ENCODE measurements at places on chromosomes 5 and 9.

DNA sequence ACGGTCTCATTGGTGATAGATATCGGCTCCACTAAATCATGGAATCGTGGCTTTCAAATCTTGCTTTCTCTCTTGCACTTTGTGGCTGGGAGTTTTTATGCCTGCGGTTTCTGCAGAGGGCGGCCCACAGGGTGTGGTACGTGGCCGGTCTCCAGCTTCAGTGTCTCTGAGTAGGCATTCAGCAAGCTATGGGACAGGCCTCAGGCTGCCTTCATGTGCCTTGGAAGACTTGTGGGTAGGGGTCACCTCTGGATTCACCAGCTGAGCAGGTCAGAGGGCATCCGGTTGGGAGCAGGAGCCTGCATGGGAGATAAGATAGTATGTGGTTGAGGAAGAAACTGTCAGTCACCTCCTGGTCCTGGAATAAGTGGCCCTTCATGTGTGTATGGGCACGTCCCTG, 47.7 kb downstream of the AMBP start:
- DNase-seq = no peak

DNA sequence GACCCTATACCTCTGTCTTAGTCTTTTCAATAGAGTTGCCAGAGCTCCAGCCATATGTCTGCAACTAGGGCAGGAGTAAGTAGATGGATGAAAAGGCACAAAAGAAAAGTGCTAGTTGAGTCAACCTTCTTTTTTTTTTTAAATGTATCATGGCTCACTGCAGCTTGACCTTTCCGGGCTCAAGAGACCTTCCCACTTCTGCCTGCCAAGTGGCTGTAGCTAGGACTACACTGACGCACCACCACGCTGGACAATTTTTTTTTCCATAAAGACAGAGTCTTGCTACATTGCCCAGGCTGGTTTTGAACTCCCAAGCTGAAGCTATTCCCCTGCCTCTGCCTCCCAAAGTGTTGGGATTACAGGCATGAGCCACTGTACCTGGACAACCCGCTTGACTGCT, 27.3 kb downstream of the FOXE1 start:
- no peak for DNase-seq

GRCh38 chr5:176743136-176743861, 67.1 kb upstream of the UNC5A start:
- peak; percentile 49 for DNase-seq

- peak; percentile 77 for DNase-seq
Measured at GRCh38 chr5:95822542-95823181, at the start of gene GLRX. Gene GLRX (minus strand): TSS chr5:95822726. CDS start chr5:95822662, 64 bp downstream.

GRCh38 chr9:126317513-126317912, 9.1 kb upstream of the MVB12B start:
- DNase-seq = no peak

DNA sequence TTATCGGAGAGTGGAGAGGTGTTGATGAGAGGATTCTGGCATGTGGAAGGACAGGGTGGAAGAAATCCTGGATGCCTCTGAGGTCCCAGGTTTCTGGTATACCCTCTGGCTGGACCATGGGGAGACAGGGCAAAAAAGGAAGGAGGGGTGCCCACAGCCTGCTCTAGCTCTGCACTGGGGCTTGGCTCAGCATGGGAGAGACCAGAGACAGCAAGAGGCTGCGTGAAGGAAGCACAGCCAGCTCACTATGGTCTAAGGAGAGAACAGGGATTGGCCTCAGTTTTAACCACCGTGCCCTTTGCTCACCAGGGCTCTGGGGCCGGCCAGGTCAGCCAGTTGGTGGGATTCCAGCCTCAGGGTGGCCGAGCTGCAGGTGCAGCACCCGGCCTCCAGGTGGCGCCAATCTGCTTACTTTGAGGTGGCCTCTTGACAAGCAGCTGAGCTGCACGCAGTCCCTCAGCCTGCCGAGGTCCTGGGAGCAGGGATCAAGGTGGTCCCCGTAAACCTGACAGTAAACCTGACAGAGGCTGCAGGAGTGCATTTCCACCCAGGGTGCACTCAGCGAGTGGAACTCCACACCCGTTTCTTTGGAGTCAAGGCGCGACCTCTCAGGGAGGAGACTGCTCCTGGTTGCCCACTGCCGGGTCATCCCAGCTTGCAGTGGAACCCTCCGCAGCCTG, 25.0 kb upstream of the SPTLC1 start:
- peak; percentile 75 for DNase-seq

GRCh38 chr9:15972760-15973159, 419.9 kb downstream of the CCDC171 start:
- no peak for DNase-seq

DNA sequence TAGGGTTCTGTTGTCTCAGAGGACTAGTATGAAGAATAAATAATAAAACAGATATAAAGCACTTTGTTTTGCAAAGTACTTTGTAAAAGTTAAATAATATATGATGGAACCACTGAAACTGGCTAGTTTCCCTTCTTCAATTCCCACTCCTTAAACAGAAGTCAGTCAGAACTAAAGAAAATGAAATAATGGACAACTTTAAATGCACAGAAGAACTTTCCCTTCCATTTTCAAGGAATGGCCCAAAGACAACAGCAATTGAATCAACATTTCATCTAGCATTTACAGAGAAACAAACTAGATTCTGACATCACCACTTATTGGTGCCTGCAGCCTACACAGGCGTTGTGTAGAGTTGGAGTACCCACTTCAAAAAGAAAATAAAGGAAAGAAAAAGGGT, 16.2 kb downstream of the DIAPH1 start:
- no peak for DNase-seq

GRCh38 chr9:13939134-13939533, 374.8 kb downstream of the NFIB start:
- no peak for DNase-seq

GRCh38 chr5:56052735-56053134, 58.0 kb upstream of the IL6ST start:
- DNase-seq = no peak

- no peak for DNase-seq
Measured at GRCh38 chr5:320524-321229, 837 bp upstream of the AHRR start.

- DNase-seq = no peak
Measured at GRCh38 chr5:102528600-102528999, 29.8 kb upstream of the SLCO6A1 start.

DNA sequence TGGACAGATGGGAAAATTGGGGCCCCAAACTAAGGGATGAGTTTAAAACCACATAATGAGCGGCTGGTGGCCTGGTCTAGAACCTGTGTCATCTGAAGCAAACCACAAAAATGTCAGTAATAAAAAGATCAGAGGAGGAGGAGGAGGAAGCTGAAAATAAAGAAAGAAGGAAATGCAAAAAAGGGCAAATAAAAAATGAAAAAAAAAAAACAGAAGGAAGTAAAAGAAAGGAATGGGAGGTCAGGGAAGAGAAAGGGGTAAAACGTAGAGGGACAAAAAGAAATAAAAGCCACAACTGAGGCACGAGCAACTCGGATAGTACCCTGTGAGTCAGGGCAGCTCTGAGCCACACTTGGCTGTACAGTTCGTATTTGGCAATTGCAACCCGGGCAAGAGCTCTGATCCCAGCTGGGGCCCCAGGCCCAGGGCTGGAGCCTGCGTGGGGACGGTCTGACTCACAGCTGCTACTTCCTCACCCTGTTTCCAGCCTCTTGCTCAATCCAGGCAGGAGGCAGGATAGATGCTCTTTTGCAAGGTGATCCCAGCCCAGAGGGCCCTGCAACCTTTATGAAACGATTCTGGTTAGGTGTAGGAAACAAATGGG, 137.9 kb upstream of the TRIM32 start:
- no peak for DNase-seq

GRCh38 chr9:76321195-76321828, 72.9 kb downstream of the RFK start:
- no peak for DNase-seq

GRCh38 chr9:6417186-6417585, 4.2 kb downstream of the UHRF2 start:
- DNase-seq = peak; percentile 20

- DNase-seq = no peak
Measured at GRCh38 chr5:128681764-128682592, 143.9 kb upstream of the FBN2 start.

GRCh38 chr5:110441035-110441434, 285.4 kb downstream of the TMEM232 start:
- peak; percentile 72 for DNase-seq

GRCh38 chr9:137273611-137274320, 3.8 kb upstream of the TOR4A start:
- DNase-seq = no peak

- DNase-seq = no peak
Measured at GRCh38 chr5:142883438-142883837, 113.3 kb downstream of the ARHGAP26 start.

DNA sequence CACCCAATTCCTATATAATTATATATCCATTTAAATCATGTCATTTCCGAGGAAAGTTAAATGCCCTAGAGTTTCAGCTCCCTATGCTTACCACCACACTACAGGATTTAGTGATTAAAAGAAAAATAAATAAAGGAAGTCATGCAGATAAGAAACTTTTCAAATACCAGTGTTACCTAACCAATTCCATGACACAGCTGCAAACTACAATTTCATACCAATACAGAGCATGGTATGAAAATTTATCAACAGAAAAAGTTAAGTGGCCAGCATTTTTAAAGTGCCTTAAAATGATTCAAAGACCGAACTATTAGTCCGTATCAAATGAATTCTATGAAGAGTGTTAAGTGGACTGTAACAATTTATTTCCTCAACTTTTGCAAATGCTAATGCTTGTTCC, 35.9 kb downstream of the CEP120 start:
- no peak for DNase-seq

GRCh38 chr9:134834217-134834956, 46.2 kb upstream of the FCN2 start:
- no peak for DNase-seq

- peak; percentile 76 for DNase-seq
Measured at GRCh38 chr5:125835293-125836172, 587.7 kb upstream of the GRAMD2B start.

DNA sequence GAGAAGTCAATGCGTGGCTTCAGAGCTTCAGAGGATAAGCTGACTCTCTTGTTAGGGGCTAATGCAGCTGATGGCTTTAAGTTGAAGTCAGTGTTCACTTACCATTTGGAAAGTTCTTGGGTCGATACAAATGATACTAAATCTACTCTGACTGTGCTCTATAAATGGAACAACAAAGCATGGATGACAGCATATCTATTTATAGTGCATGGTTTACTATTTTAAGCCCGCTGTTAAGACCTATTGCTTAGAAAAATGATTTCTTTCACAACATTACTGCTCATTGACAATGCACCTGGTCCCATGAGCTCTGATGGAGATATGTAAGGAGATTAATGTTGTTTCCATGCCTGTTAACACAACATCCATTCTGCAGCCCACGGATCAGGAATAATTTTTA, 435.7 kb downstream of the MAT2B start:
- no peak for DNase-seq

DNA sequence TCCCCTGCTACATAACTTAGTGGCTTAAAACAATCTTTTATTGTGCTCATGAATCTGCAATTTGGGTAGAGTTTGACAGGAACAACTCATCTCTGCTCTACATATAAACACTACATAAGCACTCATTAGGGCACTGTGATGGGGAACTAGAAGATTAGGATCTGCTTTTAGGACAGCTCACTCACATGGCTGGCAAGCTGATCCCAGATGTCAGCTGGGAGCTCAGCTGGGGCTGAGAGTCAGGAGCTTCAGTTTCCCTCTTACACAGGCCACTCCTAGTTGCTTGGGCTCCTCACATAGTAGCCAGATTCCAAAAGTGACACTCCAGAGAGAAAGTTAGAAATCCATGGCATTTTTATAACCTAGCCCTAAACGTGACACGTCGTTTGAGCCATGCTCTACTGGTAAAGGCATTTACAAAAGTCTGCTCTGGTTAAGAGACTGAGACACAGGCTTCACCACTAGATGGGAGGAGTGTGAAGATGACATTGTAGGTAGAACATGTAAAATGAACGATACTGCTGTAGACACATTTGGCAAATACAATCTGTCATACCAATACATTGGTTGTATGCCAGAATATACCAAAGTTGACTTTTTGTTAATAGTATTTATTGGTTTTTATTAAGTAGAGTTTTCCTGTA, 23.6 kb downstream of the SCAI start:
- DNase-seq = peak; percentile 65

DNA sequence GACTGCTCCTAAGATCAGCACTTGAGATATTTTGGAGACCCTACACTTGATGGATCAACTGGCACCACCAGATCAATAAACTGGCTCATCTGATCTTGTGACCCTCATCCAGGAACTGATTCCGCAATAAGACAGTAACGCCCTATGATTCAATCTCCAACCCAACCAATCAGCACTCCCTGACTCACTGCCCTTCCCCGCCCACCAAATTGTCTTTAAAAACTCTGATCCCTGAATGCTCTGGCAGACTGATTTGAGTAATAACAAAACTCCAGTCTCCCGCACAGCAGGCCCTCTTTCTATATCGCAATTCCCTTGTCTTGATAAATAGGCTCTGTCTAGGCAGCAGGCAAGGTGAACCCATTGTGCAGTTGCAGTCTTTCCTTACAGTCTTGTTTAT, 677.0 kb downstream of the LRRC70 start:
- DNase-seq = no peak

DNA sequence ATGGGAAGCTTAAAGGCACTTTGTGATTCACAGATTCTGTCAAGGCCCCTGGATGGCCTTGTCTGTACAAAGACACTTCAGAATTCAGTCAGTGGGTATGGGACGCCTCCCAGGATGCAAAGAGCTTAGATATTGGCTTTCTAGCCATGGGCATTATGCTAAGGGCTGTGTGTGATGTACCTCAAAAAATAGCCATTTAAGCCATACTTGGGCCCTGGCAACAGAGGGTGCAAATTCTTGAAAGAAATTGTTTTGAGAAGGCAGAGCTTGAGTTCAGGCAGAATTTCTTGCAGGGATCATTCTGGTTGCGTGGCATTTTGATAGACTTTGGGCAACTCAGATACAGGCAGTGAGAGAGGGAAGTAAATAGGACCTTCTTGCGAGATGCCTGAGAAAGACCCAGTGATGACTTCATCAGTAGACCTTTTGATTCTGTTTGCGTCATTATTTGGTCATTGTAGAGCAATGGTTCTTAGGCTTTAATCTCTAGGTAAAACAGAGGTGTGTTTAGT, 3.9 kb downstream of the CYFIP2 start:
- no peak for DNase-seq

DNA sequence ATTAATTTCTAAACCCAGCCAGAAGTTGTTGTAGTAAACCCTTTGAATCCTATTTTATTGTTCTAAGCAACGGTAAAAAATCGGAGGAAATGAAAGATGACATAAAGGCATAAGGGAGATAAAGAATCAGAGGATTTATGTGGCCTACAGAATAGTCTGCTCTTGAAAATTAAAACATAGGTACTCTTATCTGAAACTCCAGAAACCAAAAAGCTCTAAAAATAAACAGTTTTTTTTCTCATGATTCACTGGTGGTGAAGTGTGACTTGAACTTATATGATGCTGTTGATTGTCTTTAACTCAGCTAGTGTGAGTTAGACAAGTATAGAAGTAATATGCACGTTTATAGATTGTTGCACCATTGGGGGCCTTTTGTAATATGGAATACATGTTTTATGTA, 80.3 kb downstream of the HSD17B4 start:
- no peak for DNase-seq

GRCh38 chr5:83726912-83727311, 6.3 kb upstream of the HAPLN1 start:
- DNase-seq = no peak
